ENCODE measurements at places on chromosomes 16 and 17. TPM values are rescaled to one million over a fixed set of nuclear protein-coding genes. Genes with fewer than 3 reads are reported as not detected.

Gene HIGD1B
- total RNA-seq, result not detected

Gene PPP1R1B
- total RNA-seq, result 100 TPM

Gene OTOA
- total RNA-seq, result 1.5 TPM

Gene ARHGAP44
- total RNA-seq, result 1.5 TPM

Gene TOX3
- total RNA-seq, result not detected

Gene TMEM238L
- not detected for total RNA-seq

Gene HOXB1
- total RNA-seq, result not detected

Gene TEKT1
- not detected for total RNA-seq

Gene HSDL1
- total RNA-seq, result 21.8 TPM

Gene RUNDC3A
- 0.51 TPM for total RNA-seq

Gene TTYH2
- total RNA-seq, result 4.6 TPM

Gene APOBR
- 1.7 TPM for total RNA-seq

Gene KRTAP16-1
- not detected for total RNA-seq

Gene TM4SF5
- total RNA-seq, result not detected

Gene HLF
- total RNA-seq, result 8.5 TPM

Gene RRAD
- total RNA-seq, result 2.4 TPM

Gene KRT40
- total RNA-seq, result not detected

Gene SLC38A8
- not detected for total RNA-seq

Gene TBX21
- total RNA-seq, result 4.6 TPM

Gene C16orf96
- not detected for total RNA-seq

Gene QRICH2
- total RNA-seq, result 1.5 TPM

Gene SPECC1
- 44.5 TPM for total RNA-seq

Gene CRYBA1
- not detected for total RNA-seq

Gene CCDC40
- 3.1 TPM for total RNA-seq

Gene BCL6B
- total RNA-seq, result 6.5 TPM

Gene TBX4
- 1.1 TPM for total RNA-seq

Gene HS3ST3B1
- total RNA-seq, result 2.4 TPM

Measured in subcutaneous adipose tissue (tissue), 4 donors.